ENCODE measurements at places on chromosomes 11 and 22.

DNA sequence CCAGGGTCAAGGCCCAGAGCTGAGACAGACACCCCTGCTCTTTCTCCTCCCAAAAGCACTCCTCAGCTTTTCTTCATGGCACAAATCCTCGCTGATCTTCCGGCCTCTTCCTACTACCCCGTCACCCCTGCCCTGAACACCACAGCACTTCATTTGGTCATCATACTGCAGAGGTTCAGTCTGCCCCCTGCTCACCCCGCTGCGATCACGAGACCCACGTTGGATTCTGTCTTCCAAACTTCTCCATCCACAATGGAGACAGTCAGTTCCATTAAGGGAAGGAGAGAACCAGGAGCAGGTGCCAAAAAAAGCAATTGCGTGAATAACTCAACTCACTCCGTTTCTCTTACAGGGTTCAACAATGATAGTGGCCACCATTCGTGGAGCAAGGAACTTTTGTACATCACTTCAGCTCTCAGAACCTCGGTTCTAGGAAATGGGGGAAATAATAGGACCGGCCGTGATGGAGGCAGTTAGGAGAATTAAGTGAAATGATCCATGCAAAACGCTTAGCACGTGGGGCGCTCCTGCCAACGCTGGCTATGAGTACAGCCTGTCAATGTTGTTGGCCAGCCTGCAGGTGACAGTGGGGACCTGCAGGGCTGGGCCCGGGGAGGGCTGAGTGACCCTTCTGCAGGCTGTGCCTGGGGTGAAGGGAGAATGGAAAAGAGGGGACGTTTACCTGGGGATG, 45.9 kb downstream of the MN1 start:
- no peak for DNase-seq

DNA sequence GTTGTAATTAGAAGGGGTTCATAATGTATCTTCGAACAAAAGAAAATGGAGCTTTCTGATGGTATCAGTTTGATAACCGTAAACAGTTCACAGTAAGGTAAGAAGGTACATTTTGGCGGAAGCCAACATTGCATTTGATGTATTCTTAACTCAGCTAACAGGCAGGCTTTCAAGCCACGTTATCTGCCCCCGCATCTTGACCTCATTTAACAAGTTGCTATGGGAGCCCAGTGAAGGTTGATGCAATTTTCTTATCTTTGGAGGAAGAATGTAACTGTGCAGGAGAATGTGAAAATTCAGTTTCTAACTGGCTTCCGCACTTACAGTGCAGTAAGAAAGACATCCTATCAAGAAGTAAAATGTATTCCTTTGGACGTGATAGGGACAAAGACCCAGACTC, 110.6 kb downstream of the ETS1 start:
- DNase-seq: no peak

- no peak for DNase-seq
Measured at GRCh38 chr22:25972397-25972796, 196.9 kb upstream of the SEZ6L start.

- DNase-seq: no peak
Measured at GRCh38 chr11:132045107-132045506, 674.7 kb downstream of the NTM start.

- DNase-seq: no peak
Measured at GRCh38 chr22:47610764-47611163, 848.3 kb downstream of the TBC1D22A start.

DNA sequence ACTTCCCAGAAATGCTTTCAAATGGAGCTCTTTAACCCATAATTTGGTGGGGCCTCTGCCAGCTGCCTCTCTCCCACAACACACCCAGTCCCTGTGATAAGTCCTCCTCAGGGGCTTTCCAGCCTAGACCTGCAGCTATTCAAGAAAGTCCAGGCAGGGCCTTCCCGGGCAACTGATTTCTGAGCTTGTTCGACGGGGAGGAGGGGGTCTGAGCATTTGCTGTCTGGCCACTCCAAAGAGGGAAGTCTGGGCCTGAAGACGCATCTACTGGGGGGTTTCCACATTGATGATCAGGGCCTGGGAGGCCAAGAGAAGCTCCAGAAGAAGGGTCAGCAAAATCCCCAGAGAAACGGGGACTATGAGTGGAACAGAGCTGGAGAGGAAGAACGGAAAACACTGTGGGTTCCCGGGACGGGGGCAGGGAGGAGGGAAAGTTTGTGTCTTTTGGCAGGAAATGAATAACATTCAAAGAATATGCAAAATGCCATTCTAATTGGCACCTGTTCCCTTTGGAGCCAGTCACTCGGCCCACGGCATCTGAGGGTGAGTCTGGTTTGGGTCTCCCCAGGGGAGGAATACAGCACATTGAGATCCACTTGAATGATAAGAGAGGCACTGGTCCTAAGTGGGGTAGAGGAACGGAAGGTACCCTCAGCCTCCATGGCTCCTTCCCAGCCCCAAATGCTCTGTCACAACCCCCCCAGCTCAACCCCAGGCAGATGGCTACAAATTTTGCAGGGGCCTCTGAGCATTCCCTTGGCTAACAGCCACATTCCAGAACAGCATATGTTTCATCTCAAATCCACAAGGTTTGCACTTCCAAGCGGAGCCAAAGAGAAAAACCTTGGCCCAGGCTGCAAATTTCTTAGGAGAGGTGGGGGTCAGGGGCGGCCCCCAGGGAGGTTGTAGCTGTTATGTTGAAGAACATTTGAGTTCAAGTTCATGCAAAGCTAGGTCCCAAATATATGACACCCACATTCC, 72.0 kb downstream of the RPUSD4 start:
- no peak for DNase-seq
